RCC 7860 (cell line): ENCODE measurements at places on chromosomes 2 and 18.

DNA sequence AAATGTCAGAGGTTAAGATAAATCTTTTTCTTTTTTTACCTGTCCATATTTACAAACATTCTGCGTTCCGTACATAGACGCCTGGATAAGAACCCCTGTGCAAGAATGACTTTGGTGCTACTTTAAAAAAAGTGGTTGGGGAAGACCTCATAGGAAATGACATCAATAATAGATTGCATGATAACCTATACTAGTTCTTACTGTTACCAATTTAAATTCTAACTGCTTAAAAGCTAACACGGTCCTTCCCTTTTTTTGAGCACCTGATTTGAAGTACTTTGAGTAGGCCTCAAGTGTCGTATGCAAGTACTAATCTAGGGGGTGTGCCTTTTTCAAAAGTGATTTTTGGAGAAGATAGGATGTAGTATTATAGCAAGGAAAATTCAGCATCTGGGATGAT is 2.1 kb downstream of the SLC39A10 start:
- no peak for DNase-seq

DNA sequence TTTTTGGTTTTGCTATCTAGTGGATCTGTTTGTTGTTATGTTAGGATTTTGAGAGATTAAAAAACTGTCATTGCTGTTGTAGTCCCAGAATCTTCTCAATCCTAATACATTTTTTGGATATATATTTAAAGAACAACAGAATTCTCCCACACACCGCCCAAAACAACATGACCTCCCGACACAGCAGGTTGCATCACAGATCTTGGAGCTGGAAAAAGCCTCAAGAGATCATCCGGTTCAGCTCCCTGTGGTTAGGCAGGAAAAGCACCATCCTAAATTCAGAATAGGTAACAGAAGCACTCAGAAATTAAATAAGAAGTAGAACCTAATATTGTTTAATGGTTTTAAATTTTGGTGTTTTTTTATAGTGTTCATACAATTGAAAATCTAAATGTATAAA is 251.4 kb upstream of the STON1 start:
- no peak for DNase-seq

DNA sequence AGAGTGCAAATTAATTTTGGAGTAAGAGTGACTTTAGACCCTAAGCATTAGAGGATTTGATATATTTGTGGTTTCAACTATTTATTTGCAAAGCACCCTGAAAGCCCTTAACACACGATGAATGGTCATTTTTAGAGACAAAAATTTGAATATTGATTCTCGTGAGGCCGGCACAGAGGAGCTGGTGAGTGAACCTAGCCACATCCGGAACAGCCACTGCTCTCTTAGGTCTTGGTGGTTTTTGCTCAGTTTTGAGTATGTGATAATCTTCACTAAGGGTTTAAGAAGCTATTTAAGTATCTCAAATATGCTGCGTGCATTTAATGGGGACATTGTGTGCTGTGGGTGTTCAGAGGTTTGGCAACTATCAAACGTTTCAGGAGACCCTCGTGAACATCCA is 204.8 kb downstream of the TSN start:
- no peak for DNase-seq

- DNase-seq, result no peak
Measured at GRCh38 chr2:185787227-185788145, 48.9 kb downstream of the FSIP2 start.

GRCh38 chr2:160932960-160933359 is 227.3 kb upstream of the TANK start:
- no peak for DNase-seq

GRCh38 chr2:59936048-59936447 is 617.4 kb downstream of the BCL11A start:
- DNase-seq, result no peak

DNA sequence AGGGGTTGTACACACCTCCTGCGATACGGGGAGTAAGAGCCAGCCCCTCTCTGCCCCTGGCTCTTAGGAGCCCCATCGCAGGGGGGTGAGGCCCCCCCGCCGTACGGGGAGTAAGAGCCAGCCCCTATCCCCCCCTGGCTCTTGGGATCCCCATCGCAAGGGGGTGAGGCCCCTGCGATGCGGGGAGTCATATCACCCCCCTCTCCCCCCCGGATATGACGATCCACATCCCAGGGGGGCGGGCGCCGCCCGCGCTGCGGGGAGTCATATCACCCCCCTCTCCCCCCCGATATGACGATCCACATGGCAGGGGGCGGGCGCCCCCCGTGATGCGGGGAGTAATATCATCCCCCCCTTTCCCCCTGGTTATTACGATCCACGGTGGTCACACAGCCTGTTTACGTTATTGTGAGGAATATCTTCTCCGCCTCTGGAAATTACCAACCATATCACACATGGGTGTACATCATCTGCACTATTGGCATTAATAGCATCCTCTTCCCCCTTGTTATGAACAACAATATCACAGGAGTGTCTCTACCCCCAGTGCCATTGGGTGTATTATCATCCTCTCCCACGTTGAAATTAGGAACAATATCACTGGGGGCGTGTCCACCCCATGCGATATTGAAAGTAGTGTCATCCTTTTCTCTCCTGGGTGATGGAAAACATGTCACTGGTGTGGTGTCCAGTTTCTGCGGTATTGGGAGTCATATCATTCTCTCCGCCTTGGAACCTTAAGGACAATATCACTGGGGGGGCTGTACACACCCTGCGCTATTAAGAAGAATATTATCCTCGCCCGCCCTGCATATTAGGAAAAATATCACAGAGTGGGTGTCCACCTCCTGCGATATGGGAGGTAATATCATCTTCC is 24.7 kb upstream of the NAGK start:
- no peak for DNase-seq

- DNase-seq, result no peak
Measured at GRCh38 chr2:231680992-231681852, 27.1 kb upstream of the PTMA start.

DNA sequence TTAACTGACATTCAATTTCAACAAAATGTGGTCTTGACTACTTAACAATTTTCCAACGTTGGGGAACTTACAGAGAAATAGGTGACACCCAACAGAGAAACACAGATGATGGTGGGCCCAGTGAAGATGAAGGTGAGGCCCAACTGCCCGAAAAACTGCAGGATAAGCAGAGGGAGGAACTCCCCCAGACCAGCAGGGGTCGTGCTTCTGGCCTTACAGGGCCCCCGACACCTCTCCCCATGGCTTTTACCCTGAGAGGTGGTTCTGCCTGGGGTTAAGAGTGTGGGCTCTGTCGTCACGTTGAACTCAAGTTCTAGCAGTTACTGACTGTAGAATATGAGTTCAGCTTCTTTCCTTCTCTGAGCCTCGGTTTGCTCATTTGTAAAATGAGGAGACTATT is 119.5 kb upstream of the SMIM21 start:
- no peak for DNase-seq

DNA sequence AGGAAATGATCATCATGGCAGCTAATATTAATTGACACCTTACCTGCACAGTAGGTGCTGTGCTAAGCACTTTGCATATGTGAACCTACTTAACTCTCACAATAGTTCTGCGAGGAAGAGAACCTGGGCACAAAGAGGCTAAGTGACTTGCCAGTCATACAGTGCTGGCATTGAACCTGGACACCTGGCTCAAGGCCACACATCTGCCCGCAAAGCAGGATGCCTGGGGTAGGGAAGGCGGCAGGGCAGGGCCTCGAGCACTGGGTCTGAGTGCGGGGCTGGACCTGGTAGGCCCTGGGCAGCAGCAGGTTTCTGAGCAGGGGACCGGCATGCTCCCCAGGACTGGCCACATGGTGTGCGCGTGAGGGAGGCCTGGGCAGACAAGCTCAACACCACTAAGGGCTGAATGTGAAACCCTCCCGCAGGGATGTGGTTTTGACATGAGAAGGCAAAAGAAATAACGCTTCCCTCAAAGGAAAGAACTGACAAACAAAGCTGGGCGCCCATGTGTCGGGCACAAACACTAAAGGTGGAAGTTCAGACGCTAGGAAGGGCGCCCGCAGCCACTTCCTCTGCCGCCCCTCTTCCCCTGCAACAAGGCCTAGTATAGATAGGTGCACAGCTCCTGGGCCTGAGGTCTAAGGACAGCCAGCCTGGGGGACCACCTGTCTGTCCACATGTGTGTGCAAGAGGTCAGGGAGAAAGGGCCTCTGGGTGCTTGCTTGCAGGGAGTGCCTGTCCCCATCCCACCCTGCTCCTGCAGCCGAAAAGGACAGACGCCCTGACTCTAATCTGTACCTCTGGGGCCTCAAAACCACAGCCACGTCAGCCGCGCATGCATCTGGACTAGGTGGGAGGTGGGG is 92.5 kb downstream of the ZFP36L2 start:
- no peak for DNase-seq

DNA sequence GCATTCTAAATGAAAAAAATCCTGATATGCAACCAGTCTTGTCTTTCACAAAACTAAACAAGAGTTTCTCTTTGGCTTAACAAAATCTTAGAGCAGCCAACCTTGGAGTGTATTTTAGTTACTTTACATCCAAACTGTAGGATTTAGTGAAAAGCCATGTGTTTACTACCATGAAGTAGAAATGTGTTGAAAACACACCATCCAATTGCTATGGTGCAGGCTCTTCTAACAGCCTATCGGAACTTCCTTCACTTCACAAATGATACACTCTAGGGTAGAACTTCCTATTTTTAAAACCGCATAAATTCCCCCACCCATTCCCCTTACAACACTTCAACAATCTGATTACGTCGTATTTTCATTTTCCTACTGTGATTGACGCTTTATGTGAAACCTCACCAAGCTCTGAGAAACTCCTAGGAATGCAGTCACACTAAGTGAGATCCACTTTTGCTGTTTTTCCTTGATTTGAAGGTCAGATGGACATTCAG is 74.4 kb upstream of the MAP4K4 start:
- no peak for DNase-seq

- DNase-seq, result no peak
Measured at GRCh38 chr2:170467568-170468422, 247.3 kb upstream of the SP5 start.

DNA sequence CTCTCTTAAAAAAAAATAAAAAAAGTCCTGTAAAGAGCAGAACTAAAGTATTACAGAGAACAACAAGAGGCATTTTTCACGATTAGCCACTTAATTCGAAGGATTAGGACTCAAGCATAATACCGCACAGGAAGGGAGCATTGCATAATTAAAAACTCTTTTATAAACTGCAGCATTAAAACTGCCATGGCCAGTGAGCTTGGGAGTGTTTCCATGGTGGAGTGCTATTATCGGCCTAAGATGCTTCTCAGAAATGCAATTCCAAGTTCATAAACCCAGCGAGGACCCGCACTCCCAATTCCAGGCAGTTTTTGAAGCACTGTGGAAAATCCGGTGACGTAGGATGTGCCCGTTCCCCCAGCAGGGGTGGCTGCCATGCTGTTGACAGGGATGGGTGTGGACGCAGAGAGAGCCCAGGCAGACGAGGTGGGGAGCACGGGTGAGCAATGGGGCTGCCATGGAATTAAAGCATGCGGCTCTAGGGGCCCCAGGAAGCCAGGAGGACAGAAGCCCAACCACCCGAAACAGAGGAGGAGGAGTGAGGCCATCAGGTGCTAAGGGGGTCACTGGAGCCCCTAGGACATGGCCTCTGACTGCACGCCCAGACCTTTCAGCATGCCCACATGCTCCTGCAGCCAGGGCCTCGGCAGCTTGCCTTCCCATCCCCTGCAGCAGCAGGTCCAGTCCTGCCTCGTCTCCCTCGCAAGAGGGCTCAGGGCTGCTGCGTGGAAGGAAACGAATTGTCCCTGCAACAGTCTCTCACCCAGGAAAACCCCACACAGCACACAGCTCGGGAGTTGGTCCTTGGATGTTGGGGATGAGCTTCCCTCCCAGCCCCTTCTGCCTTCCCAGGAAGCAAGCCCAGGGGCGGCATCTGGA is 233.4 kb downstream of the NDUFA10 start:
- DNase-seq, result no peak

GRCh38 chr2:79935046-79935732 is 369.4 kb downstream of the LRRTM1 start:
- DNase-seq, result no peak

DNA sequence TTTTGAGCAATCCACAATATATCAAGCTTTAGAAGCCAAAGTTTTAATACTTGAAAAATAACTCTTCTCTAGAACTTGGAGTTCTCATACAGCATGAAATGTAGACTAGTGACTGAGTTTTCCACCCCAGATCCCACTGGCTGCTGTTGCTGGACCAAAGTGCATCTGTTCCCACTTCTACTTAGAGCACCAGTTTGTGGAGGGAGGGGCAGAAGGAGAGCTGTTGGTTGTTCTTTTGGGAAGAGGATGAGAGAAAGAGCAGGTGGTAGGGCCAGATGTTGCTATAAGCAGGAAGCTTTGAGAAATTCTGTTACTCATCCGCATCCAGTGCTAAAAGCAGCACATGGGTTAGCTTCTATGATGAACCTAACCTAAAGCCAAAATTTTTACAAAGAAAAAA is 59.0 kb downstream of the MBD2 start:
- no peak for DNase-seq

DNA sequence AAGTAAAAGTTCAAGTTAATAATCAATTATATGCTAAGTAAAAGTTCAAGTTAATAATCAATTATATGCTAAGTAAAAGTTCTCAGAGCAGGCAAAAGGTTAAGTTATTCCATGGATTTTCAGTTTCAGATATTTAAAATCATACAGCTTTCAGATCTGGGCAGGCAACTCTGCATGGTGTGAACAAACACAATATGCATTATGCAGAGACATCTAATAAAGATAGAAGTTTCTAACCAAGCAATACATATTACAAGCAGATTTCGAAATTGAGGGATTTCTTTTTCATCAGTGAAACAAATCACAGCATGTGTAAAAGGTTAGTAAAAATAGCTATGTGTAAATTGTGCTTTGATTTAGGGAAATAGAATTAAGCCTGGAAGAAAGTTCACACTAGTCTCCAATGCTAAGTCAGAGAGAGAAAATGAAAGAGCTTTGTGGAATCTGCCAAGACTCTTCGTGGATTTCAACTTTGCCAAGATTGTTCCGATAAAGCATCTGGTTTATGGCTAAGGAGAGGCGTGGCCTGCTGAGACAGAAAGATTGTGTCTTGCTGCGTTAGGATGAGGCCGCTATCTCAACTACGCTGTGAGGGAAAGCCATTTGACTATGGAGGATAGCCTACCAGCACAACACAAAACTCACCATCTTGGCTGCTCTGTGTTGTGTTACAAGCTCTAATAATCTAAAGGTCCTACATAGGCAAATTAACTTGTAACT is 60.1 kb upstream of the SLC16A14 start:
- DNase-seq, result no peak

DNA sequence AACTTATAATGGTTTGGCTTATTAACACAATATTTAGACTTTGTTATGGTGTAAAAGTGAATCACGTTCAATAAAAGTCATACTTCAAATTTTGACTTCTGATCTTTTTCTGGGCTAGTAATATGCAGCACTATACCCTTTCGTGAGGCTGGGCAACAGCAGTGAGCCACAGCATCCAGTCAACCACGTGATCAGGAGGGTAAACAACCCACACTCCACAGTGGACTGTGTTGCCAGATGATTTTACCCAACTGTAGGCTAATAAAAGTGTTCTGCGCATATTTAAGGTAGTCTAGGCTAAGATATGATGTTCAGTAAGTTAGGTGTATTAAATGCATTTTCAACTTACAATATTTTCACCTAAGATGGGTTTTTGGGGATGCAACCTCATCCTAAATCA is 148.6 kb downstream of the ZNF385B start:
- no peak for DNase-seq
